ENCODE measurements at places on chromosomes 1 and 21.

GRCh38 chr1:3555131-3555920, 56.0 kb downstream of the MEGF6 start:
- DNase-seq: no peak

DNA sequence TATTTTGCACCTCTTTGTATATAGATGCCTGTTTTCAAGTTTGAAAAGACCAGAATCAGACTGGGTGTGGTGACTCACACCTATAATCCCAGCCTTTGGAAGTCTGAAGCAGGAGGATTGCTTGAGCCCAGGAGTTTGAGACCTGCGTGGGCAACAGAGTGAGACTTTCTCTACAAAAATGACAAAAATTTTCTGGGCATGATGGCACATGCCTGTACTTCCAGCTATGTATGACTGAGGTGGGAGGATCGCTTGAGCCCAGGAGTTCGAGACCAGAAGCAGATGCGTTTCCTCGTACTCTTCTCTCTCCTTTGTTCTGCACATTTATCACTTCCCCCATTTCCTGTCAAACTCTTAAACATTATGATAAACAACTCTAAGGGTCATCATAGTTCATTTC, 310.0 kb upstream of the SNX7 start:
- no peak for DNase-seq

DNA sequence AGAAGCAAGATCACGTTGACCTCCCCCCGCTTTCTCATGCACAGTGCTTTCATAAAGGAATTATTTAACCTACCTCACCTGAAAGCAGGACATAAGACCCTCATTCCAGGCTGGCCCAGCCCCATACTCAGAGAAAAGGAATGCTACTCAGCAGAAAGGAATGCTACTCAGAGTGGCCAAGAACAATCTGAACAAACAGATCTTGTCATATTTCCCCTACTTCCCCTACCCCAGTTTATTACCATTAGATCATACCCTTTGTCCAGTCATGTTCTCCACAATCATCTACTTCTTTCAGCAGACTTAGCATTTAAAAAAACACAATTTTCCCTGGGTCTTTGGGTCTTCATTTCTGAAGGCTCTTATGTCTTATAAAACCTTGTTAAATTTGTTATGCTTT, 89.8 kb downstream of the SLC16A1 start:
- peak; percentile 55 for DNase-seq

- DNase-seq: peak; percentile 82
These were observed 9.6 kb downstream of the DISC1 start for GRCh38 chr1:231636157-231636556.

GRCh38 chr1:152107031-152107983, 7.9 kb downstream of the TCHH start:
- DNase-seq: no peak

DNA sequence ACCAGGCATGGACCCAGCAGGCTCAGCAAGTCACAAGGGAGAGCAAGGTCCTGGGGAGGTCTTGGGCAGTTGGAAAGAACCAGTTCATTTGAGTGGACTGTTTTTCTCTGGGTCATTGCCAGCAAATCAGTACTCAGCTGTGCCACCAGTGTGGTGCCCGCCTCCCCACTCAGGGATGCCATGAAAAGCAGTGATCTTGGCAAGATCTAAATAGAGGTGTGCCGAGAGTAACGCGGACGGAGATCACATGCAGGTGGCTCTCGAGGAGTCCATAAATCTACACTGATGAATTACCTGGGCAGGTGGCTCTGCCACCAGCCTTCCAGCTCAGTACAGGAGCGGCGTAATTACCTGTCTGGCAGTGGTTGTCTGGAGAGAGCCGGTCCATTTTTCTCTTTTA, 642.2 kb downstream of the PTPRU start:
- no peak for DNase-seq

- DNase-seq: no peak
These were observed 1.9 kb upstream of the CATSPER4 start for GRCh38 chr1:26188477-26188876.

DNA sequence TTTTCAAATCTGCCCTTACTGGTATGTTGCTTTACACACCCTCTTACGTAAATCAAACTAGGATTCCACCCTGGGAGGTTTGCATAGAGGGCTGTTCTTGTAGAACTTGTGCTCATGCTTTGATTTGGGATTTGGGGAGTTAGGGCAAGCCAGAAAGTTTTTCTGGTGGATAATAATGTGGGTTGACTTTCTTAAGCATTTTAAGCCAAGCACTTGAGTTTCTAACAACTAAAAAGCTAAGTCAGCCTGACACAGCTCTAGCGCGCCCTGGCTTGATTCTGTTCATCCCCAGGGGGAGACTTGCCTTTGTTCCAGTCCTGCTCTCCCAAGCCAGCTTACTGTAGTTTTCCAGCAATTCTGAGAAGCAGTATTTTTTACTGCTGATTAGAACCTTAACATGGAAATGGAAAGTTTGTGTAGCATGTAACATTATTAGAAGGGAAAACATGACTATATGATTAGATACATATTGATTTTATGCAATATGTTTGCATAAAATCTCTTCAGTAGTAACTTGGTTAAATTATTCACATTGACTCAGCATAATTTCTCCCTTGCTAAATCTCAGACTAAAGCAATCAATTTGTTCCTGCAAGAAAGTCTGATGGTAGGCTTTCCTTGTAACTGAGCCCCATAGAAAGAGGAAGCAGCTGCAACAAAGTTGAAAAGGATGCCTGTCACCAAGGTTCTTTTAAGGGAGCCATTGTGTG, 11.0 kb upstream of the PGD start:
- DNase-seq: peak; percentile 3

DNA sequence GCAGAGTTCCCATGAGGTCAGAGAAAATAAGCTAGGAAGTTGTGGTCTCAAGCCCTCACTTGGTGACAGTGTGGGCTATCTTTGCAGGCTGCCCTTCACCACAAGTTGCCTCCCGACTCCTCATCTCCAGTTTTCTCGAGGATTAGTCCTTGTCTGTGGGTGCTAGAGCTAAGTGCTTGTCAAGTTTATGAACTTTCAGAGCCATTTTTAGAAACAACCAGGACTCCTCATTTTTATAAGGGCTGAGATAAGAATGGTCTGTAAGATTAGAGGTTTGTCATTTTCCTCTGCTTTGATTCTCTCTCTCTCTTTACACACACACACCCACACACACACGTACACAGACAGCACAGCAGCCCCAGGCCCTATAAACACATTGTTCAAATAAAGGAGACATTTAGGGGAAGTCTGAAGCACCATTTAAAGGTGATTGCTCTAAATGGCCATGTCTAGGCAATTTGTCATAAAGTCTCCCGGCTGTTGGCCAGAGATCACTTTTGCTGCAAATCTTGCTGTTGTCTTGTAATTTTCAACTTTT, 127.2 kb downstream of the LACTBL1 start:
- no peak for DNase-seq

GRCh38 chr1:3465091-3465934, 10.8 kb downstream of the ARHGEF16 start:
- no peak for DNase-seq

- DNase-seq: peak; percentile 69
These were observed 23.5 kb downstream of the MTARC1 start for GRCh38 chr1:220810179-220810653.

DNA sequence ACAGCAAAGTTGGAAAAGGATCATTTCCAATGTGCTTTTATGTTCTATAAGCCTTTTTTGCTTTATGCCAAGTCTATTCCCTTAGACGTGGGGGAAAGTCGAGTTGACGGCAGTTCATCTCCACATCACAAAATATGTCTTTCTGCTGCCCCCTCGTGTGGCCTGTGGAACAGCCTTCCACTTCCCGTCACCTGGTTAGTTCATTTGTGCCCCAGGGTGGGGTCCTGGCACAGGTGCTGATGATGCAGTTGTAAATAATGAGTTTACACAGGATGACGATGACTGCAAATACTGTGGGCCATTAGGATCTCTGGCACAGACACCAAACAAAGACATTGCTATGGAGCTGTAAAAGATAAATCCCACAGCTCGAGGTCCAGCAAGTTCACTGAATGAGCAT, 10.0 kb upstream of the OTUD3 start:
- DNase-seq: no peak

DNA sequence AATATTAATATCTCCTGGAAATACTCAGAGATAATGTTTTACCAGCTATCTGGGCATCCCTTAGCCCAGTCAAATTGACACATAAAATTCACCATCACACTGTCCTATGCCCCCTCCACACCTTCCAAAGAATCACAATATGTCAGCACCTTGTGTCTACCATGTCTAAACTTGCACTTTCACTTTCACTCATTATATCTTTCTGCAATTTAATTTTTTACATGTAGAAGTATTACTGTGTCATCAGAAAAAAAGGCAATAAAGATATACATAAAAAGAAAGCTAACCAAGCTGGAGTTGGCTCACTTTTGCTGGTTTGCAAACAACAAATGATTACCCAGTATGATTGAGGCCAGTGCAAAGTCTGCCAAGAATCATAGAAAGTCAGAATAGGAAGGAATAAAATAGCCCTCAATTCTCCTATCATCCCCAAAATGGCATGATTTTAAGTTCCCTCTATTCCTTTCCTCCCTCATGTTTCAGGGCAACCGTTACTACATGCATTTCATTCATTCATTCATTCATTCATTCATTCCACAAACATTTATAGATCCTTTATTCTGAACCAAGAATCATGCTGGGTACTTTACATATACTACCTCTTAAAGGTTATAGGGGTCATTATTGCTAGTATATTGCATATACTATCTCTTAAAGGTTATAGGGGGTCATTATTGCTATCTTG, 5.9 kb upstream of the LUZP1 start:
- no peak for DNase-seq

GRCh38 chr1:221881805-221882581, 140.1 kb upstream of the DUSP10 start:
- DNase-seq: no peak

DNA sequence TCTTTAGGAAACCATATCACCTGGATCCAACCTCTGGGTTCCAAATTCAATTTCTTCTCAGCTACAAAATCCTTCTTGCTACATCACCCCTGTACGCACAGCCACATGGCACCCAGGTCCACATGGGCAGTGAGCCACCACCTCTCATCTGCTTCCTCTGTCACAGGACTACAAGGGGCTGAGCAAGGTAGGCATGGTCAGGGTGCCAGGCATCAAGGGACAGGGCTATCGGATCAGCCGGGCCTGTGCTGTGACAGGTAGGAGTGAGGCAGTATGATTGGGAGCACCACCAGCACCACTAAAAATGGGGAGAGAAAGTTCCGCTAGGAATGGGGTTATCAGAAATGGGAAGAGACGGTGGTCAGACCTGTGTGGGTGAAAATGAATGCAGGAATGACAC, 29.4 kb downstream of the S100A6 start:
- no peak for DNase-seq

GRCh38 chr1:203656796-203657747, 30.4 kb downstream of the ATP2B4 start:
- DNase-seq: no peak

DNA sequence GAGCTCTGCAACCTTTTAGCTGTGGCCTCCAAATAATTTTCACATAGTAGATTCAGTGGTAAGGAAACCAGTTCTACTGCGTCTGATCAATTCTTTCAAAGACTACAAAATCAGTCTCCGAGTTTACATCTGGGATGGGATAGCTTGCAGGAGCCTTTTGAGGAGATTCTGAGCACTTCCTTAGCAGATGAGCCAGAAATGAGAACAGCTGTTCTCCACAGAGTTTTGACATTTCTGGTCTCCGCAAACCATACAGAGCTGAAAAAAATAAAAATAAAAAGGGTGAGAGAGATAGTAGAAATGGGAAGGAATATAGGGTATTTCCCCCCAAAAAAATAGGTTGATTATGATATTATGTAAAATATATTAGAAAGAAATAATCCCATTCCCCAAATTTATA, 119.3 kb downstream of the LYPLAL1 start:
- no peak for DNase-seq

DNA sequence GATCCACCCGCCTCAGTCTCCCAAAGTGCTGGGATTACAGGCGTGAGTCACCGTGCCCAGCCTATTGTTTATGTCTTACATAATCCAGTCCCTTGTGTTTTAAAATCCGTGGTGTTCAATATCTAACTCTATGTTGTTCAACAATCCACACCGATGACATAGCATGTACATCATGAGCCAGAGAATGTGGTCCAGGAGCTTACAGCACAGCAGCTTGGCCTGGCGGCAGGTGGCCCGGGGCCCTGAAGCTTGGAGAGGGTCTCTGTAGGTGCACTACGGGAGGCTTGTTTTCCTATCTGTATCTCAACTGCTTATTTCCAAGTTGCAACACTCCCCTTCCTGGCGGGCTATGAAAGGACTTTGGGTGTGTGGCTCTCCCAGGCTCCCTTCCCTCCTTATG, 138.4 kb downstream of the ADSS2 start:
- no peak for DNase-seq

DNA sequence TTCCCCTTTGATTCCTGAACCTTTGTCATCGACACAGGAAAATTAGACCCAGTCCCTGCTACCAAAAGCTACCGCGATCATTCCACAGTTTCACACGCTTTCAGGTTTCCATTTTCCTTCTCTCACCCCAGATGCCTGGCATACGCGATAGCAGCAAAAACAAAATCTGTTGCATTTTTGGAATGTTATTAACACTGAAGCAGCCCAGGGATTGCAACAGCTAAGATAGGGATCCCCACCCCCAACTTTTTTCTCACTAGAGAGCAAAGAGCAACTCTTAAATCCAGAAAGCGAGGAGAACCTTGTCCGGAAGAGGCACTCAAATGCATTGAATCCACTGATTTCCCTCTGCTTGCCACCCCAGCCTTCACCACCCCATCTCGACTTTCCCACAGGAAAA, 8.9 kb downstream of the OVAAL start:
- no peak for DNase-seq

- DNase-seq: no peak
These were observed 137.9 kb downstream of the DENND1B start for GRCh38 chr1:197637406-197637805.

DNA sequence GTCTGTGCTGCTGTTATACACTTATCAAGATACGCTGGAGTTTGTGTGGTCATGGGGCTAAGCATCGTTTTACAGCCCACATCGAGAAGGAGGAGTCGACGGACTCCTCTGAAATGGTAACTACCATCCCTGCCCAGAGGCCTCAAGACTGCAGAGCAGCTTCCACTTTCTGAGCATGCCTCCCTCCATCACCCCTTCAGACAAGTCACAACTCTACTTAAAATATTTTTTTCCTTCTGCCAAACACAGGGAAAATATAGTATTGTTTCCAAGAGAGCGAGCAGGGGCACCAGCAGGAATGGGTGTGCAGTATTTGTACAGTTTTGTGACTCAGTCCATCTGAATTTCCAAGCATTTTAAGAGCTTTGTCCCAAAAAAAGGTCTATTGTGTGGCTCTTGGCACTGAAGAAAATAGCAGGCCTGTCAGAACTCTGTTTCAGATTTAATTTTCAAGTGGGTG, 14.1 kb downstream of the EVA1C start:
- no peak for DNase-seq
